AG20443 (cell line): ENCODE measurements at places on chromosomes 11 and 22.

GRCh38 chr11:117819096-117820040 is 5.2 kb downstream of the FXYD2 start:
- DNase-seq: peak; percentile 53

DNA sequence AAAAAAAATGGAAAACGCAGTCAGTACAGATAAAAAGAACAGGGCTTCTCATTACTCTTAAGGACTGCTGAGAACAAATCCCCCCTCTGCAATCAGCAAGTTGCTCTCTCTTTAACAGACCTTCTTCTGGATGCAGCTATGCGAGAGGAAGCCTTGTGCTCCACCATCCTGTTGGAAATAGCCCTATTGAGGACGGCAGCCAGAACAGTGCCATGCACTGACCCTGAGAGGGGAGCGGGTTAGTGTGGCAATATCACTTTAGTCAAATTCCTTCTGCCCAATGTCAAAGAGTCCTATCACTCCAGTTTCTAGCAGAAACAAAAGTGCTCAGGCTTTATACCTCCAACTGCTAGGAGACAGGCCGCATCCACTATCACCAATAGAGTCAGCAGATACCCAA is 6.9 kb downstream of the RBM4B start:
- DNase-seq: no peak

DNA sequence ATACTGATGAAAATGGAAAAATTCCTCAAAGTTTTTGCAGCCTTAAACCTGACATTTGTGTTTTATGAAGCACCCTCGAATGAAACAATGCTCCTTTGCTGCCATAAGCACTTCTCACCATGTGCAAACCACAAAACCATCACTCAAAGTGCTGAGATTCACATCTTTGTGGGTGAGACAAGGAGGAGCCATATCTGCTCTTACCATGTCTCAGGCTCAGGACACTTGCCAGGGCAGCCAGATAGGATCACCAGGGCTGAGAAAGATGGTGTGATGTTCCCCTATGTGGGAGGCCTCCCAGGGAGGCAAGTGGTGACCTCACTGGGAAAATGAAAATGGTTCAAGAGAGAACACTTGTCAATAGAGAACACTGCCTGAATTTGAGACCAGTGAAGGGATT is 120.4 kb downstream of the CCDC34 start:
- peak; percentile 73 for DNase-seq

- no peak for DNase-seq
These were observed 854.3 kb downstream of the LUZP2 start for GRCh38 chr11:25350899-25351803.

- DNase-seq: no peak
These were observed 25.8 kb downstream of the VSIG10L2 start for GRCh38 chr11:125971618-125972017.

- no peak for DNase-seq
These were observed 42.8 kb upstream of the HSPA8 start for GRCh38 chr11:123104697-123105096.

- no peak for DNase-seq
These were observed 10.5 kb upstream of the ZFTA start for GRCh38 chr11:63779039-63779438.

- no peak for DNase-seq
These were observed 49.0 kb downstream of the MUC15 start for GRCh38 chr11:26522912-26523610.

- DNase-seq: peak; percentile 32
These were observed 10.4 kb downstream of the MLC1 start for GRCh38 chr22:50074551-50075530.

DNA sequence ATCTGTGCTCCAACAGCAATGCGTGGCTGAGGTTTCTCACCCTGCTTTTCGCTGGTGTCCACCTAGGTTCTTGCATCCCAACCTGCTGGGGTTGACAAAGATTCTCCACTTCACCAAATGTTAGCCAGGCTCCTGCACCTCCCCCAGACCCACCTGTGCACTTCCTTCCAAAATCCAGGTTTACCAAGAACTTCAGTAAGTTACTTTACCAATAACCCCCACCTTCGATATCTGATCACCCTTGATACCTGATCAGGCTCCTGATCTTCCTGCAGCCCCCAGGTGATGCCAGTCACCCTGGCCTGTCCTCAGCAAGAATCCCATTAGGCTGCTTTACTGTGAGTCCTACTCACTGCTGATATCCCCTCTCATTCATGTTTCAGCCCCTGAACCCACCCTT is 1203.4 kb downstream of the TBC1D22A start:
- DNase-seq: no peak

DNA sequence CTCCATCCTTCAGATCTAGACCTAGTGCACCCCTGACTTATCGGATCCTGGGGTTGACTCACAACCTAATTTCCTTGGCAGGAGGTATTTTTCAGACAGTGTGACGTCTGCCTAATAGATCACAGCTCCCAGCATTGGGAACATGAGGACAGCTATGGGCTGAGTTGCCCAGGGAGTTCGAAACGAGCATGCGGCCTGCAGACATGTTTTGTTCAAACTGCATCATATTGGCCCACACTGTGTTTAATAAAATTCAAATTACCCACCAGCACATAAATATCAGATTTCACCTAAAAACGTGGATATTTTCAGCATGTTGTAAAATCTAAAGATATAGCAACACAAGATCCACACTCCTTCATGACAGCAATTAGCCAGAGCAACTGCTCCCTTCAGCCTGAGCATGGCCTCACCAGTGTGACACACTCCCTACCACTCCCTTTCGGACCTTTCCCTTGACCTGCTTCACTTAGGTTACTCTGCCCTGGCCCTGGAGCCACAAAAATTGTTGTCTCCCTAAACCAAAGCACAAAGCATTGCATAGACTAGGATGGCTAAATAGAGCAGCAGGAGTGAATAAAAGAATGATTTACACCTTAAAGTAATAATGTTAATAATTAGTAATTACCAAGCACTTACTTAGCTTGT is 53.6 kb upstream of the USP47 start:
- no peak for DNase-seq

DNA sequence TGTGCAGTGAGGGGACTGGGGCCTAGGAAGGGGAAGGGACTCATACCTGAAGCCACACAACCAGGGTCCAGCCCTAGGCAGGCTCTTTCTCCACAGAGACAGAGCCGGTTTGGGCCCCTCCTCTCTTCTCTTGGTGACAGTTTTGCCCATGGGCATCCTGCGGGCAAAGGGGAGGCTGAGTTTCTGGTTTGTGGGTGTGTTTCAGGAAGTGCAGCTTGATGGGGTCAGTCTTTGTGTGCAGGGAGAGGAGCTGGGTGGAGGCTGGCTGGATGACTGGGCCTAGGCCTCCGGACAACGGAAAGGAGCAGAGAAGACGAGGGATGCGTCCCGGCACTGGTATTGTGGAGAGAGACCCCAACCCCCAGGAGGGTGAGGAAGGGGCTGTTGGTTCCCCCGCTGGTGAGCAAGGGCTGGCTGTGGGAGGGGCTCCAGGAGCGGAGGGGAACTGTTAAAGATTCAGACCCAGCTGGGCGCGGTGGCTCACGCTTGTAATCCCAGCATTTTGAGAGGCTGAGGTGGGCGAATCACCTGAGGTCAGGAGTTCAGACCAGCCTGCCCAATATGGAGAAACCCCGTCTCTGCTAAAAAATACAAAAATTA is 23.4 kb upstream of the CELSR1 start:
- no peak for DNase-seq

DNA sequence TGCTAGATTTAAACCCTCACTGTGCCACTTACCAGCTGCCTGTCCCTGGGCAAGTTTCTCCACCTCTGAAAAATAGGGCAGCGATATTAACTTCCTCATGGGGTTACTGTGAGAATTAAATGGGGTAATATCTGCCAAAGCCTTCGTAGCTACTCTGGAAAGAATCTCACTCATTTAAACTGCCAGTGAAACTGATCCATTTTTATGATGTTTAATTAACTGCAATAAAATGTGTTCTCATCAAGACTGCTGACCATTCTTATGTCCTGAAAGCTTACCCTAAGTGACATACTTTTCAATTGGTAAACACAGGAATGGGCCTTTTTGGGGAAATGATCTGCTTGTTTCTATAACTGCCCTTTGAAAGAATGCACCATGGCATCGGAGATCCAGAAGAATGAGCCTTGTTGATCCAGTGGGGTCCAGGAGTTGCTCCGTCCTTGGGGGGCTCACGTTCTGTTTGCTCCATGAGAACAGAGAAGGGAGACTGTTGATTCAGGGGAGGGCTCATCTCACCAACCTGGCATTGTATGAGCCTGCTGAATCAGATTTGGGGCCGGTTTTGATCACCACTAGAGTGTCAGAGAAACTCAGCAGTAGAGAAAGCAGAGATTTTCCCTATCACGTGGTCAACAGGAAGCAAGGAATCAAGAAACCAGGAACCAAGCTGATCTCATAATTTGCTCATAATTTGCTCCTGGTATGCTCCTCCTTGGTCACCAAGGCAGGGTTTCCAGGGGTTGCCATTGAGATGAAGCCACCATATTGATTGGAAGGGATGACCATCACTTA is 7.0 kb upstream of the CCDC86 start:
- DNase-seq: no peak

GRCh38 chr11:10488934-10489691 is 34.0 kb downstream of the AMPD3 start:
- DNase-seq: no peak

DNA sequence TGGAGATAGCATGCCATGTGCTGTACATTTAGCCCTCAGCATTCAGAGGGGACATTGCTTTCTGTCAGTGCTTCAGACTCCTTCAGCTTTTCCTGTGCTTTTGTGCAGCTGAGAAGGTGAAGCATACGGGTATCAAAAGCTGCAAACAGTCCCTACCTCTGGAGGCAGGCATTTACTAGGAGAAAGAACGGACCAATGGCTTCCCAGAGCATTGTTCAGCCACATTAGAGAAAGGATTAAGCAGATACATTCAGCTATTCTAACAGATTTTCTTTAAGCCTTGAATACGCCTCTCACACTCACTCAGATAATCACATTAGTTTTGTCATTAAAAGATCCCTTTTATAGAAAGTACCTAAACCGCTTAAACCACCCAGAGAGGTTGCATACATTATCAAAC is 80.7 kb upstream of the FAM181B start:
- DNase-seq: no peak

- no peak for DNase-seq
These were observed 34.1 kb downstream of the LMO1 start for GRCh38 chr11:8229299-8230177.

GRCh38 chr11:62034036-62034338 is 66.6 kb upstream of the FTH1 start:
- DNase-seq: no peak

GRCh38 chr22:24003887-24004286 is 1.4 kb downstream of the GSTT4 start:
- DNase-seq: peak; percentile 11

DNA sequence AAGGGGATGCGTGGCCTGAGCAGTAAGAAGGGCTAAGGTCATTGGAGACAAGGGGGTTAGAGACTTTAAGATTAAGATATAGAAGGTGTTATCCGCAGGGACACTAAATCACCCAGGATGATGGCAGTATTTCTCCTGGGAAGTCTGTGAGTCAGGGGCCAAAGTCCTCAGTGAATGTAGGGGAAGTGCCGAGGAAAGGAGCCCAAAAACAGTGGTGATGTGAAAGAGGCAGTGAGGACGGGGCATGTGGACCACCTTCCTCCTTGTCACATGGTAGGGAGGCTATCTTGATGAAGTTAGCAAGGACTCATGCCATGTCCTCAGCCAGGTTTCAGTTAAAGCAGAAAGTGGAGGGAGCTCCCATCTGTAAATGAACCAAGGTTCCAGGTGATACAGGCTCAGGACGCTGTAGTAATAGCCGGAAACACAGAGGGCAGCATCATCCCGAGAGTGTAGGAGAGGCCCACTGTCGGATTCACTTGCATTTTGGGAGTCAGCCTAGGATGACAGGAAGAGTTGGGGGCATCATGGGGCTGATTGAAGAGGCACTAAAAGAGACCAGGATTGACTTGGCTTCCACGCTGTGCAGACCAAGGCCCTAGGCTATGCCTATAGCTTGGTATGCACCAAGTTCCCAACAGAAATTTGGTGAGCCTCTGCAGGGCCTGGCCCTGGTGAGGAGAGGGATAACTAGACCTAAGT is 33.5 kb downstream of the WEE1 start:
- no peak for DNase-seq

DNA sequence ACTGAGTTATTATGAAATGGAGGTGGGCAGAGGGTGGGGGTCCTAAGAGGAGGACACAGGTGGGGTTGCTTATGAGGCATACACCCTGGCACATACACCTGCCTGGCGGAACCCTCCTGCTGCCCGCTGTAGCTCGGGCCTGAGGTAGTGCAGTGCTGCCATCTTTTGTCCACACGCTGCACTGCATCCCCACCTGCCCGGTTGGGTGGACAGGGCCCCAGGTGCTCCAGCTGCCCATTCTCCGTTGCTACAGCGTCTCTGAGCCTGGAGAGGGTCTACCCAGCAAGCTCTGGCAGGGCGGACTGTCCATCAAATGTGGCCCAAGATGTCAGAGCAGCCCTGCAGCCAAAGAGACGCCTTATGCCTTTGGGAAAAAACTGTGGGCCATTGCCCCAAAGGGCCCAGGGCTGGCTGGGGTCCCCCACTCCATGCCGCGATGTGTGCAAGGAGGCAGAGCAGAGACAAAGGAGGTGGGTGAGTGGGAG is 131.2 kb downstream of the BUD13 start:
- DNase-seq: peak; percentile 60

- DNase-seq: no peak
These were observed 3.5 kb upstream of the COX8A start for GRCh38 chr11:63970902-63971301.

- DNase-seq: no peak
These were observed 27.5 kb downstream of the LINC01488 start for GRCh38 chr11:69508974-69509373.

DNA sequence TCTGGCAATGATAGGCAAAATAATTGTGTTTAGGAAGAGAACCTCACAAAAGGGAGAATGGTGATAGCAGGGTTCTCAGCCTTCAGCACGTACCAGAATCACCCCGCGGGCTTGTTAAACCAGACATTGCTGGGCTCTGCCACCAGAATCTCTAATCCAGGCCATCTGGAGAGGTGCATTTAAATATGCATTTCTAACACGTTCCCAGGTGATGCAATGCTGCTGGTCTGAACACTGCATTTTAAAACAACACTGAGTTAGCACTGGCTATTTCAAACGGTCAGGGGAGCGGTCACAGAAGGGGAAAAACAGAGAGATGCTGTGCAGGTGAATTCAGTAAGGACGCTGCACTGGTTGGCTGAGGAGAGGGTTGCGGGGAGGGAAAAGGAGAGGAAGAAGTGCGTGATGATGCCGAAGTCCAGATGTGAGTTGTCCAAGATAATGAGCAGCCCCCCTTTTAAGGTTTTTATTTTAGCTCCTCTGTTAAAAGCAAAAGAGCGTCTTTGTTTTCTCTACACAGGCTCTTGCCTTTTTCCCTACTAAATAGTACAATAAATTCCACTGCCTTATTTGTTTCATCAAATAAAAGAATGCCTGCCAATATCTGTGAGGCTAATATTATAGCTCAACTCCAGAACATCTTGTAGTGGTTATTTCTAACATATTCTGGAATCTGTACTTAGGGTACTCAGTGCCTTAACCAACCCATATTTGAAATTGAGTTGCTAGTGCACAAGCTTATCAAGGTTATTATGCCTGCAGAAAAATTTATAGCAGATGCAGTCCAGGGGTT is 109.6 kb upstream of the POU2AF2 start:
- DNase-seq: no peak

- DNase-seq: no peak
These were observed 10.8 kb upstream of the CD81 start for GRCh38 chr11:2366276-2366675.
